A549 treated with CORT108297 at 1 μM for 4 hours (cell line): ENCODE measurements at places on chromosomes 16 and 17. TPM values are rescaled to one million over a fixed set of nuclear protein-coding genes. Genes with fewer than 3 reads are reported as not detected.

The MYH11 gene
- total RNA-seq = 0.02 to 0.13 TPM (median 0.10 TPM) in 5 replicates

The WFIKKN2 gene
- 0.03 TPM in 1 of 5 replicates, not detected in the others for total RNA-seq

The CCL17 gene
- not detected in 5 replicates for total RNA-seq

The CLEC3A gene
- total RNA-seq = not detected in 5 replicates

The TAX1BP3 gene
- total RNA-seq = 267 to 347 TPM (median 336 TPM) in 5 replicates

The KRTAP3-1 gene
- 0.18 TPM in 1 of 5 replicates, not detected in the others for total RNA-seq

The RNF112 gene
- total RNA-seq = 0.13 to 0.95 TPM (median 0.39 TPM) in 5 replicates

The MT1A gene
- 17.2 to 22.0 TPM (median 18.8 TPM) in 5 replicates for total RNA-seq

The KIF18B gene
- total RNA-seq = 26.8 to 41.2 TPM (median 40.1 TPM) in 5 replicates

The SLC35G6 gene
- not detected in 5 replicates for total RNA-seq

The HYDIN gene
- 0.18 to 0.47 TPM (median 0.37 TPM) in 5 replicates for total RNA-seq

The PLXDC1 gene
- total RNA-seq = 0.09 to 0.41 TPM (median 0.27 TPM) in 5 replicates

The CLEC19A gene
- 0.07 to 0.18 TPM (median 0.08 TPM) in 4 of 5 replicates, not detected in the other for total RNA-seq

The SLC6A2 gene
- total RNA-seq = 0.03 to 0.08 TPM (median 0.04 TPM) in 3 of 5 replicates, not detected in the others

The CD300LF gene
- total RNA-seq = not detected in 5 replicates

The KRT33B gene
- total RNA-seq = 0.09 to 0.10 TPM (median 0.10 TPM) in 3 of 5 replicates, not detected in the others

The XYLT1 gene
- 0.62 to 1.1 TPM (median 0.72 TPM) in 5 replicates for total RNA-seq
